ENCODE measurements at places on chromosomes 2 and 18. TPM values are rescaled to one million over a fixed set of nuclear protein-coding genes. Genes with fewer than 3 reads are reported as not detected.

DNA sequence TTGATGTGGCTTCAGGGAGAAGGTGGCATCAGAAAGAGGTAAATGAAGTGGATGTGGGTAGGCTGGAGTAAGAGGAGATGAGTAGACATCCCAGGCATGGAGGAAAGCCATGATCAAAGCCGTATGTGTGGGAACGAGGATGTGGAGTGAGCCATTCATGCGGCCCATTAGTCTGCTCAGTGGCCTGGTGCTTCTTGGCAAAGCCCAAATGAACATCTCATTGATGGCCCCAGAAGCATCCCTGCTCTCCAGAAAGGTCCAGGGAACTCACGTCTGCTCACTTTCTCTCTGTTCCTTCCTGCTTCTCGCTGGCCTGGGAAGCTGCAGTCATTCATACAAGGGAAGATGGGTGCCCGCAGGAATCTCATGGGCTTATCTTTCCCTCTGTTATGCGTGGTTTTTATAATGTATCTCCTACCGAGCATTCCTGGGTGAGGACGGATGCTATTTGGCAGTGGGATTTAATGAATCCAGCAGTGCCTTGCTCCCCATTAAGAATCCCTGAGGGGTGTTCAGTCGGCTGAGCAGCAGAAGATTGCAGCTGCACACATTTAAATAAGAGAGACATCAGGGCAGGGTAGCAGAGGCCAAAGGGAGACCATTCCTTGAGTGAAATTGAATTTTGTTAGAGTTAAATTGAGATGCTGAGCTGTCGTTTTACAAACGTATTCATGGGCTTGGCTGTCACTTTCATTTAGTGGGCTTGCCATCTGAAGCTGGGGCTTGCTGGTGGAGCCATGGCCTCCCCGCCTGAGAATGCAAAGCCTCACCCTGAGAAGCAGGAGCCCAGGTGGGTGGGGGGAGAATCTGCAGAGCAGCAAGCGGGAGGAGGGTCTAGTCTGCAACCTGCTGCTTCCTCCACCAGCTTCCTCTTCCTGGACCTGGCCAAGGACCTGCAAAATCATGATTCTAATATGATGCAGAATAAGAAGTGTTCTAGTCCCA is 64.5 kb downstream of the LYPD1 start:
- peaks cover 4% of the 10 kb centered on the region for H3K4me1 ChIP-seq
- no peaks in the 10 kb centered on the region for H3K27me3 ChIP-seq
- no peak overlapping the region for H3K4me3 ChIP-seq
- no peaks in the 10 kb centered on the region for H3K36me3 ChIP-seq
- H3K27ac ChIP-seq = no peak overlapping the region

- no peak overlapping the region for H3K4me3 ChIP-seq
- H3K36me3 ChIP-seq = no peaks in the 10 kb centered on the region
- no peak overlapping the region for H3K27ac ChIP-seq
- no peaks in the 10 kb centered on the region for H3K4me1 ChIP-seq
Measured at GRCh38 chr2:136185981-136186776, 68.2 kb upstream of the CXCR4 start.

- no peaks in the 10 kb centered on the region for H3K36me3 ChIP-seq
- H3K4me1 ChIP-seq = no peaks in the 10 kb centered on the region
Measured at GRCh38 chr2:114056294-114057143, 166.6 kb downstream of the ACTR3 start.

DNA sequence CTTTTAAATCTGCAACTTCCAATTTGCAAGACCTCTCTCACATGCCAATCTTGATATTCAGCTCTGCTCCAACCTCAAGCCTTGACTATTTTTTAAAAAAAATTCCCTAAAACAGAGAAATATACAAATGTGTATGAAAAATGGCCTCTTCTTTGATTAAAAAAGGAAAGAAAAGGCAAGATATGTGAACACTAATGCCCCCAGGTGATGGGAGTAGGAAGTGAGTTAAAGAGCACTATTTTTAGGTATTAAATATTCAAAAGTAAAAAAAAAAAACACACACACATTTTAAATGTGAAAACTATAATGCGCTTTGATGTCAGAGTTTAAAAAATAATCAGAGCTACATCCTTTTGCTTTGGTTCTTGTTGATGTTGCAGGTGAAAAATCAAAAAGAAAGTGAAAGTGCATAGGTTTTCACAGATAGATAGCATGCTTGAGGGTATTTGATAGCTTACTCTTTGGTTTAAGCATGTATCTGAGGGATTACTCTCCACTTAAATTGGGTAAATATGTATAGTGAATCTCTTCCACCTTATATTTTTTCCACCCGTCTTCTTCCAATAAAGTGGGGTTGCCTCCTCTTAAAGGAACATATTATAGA is 406.0 kb upstream of the POU3F3 start:
- H3K36me3 ChIP-seq = no peaks in the 10 kb centered on the region
- DNase-seq = no peak
- H3K27me3 ChIP-seq = no peaks in the 10 kb centered on the region
- no peak overlapping the region for H3K27ac ChIP-seq
- H3K4me1 ChIP-seq = no peaks in the 10 kb centered on the region
- no peak overlapping the region for H3K4me3 ChIP-seq

GRCh38 chr18:26531605-26532298 is 16.6 kb downstream of the KCTD1 start:
- H3K4me3 ChIP-seq = no peak overlapping the region
- H3K27ac ChIP-seq = no peak overlapping the region
- no peaks in the 10 kb centered on the region for H3K4me1 ChIP-seq
- no peaks in the 10 kb centered on the region for H3K27me3 ChIP-seq

GRCh38 chr2:68428126-68428525 is 39.0 kb downstream of the FBXO48 start:
- DNase-seq = no peak
- no peaks in the 10 kb centered on the region for H3K36me3 ChIP-seq
- H3K27me3 ChIP-seq = no peaks in the 10 kb centered on the region
- H3K4me3 ChIP-seq = no peak overlapping the region
- no peak overlapping the region for H3K27ac ChIP-seq

GRCh38 chr2:208798698-208799097 is 392.1 kb downstream of the PTH2R start:
- no peaks in the 10 kb centered on the region for H3K36me3 ChIP-seq
- H3K27ac ChIP-seq = no peak overlapping the region
- no peak overlapping the region for H3K4me3 ChIP-seq
- no peak for DNase-seq
- H3K4me1 ChIP-seq = peaks cover 11% of the 10 kb centered on the region

DNA sequence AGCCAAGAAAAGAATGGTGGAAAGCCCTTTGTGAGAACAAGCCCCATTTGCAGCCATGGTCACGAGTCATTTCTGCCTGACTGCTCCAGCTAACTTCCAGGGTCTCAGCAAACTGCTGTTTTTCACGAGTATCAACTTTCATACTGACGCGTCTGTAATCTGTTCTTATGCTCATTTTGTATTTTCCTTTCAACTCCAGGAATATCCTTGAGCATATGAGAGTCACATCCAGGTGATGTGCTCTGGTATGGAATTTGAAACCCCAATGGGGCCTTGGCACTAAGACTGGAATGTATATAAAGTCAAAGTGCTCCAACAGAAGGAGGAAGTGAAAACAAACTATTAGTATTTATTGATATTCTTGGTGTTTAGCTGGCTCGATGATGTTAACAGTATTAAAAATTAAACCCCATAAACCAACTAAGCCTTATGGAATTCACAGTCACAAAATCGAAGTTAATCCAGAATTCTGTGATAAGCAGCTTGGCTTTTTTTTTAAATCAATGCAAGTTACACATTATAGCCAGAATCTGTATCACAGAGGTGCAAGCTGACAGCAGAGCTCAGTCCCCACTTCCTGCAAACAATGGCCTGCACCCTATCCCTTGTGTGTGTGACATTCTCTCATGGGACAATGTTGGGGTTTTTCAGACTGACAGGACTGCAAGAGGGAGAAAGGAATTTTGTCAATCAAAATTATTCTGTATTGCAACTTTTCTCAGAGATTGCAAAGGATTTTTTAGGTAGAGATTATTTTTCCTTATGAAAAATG is 26.1 kb downstream of the SLC14A1 start:
- no peaks in the 10 kb centered on the region for H3K36me3 ChIP-seq
- no peaks in the 10 kb centered on the region for H3K4me1 ChIP-seq
- no peak overlapping the region for H3K27ac ChIP-seq
- no peak for DNase-seq
- no peak overlapping the region for H3K4me3 ChIP-seq
- H3K27me3 ChIP-seq = no peaks in the 10 kb centered on the region

DNA sequence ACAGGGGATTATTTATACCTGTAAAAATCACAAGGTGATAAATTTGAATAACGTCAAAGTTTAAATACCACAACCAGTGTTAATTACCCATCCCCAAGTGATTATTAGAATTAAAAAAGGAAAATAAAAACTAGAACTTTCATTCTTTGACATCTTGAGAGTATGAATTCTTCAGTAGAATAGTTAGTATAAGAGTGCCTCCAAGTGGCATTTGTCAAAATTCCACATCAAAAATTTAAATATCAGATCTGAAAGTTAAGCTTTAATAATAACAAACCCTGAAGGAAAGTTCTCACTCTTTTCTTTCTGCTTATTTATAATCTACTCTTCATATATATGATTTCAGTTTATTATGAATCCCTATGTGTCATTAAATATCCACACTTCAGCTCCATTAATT is 273.7 kb upstream of the KYNU start:
- no peak overlapping the region for H3K27ac ChIP-seq
- H3K36me3 ChIP-seq = no peaks in the 10 kb centered on the region
- no peak for DNase-seq

DNA sequence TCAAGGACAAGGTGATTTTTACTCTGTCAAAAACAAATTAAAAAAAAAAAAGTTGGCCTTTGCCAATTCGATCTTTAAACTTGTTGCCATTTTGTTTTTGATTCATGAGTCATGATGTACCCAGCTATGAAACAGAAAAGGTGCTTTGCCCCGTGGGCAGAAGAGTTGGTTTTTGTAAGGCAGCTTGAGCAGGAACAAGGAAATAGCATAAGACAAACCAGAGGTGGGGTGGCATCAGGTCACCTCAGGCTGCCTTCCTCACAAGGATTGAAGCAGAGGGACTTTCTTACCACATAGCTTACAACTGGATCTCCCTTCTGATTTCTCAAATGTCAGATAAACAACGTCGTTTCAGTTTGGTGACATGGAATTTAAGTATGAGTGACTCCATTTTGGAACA is 123.8 kb downstream of the ARL4C start:
- H3K36me3 ChIP-seq = no peaks in the 10 kb centered on the region
- H3K4me1 ChIP-seq = no peaks in the 10 kb centered on the region
- no peak overlapping the region for H3K4me3 ChIP-seq
- no peak for DNase-seq
- no peaks in the 10 kb centered on the region for H3K27me3 ChIP-seq

Gene RAB27B
- 12.9 TPM for total RNA-seq

Gene DPP4
- total RNA-seq = 0.98 TPM

Gene MORN2
- total RNA-seq = 10.9 TPM

Gene ZNF892
- total RNA-seq = 2.7 TPM

Gene MTIF2
- total RNA-seq = 18.7 TPM
